ENCODE measurements at places on chromosomes 13 and 19.

DNA sequence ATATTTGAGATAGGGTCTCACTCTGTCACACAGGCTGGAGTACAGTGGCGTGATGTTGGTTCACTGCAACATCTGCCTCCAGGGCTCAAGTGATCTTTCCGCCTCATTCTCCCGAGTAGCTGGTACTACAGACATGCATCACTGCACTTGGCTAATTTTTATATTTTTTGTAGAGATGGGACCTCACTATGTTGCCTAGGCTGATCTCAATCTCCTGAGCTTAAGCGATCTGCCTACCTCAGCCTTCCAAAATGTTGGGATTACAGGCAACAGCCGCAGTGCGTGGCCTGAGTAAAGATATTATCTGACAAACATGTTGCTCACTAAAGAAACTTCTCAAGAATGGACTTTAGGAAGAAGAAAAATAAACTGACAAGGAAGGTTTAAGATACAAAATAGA lies 125.4 kb upstream of the ABCC4 start:
- DNase-seq = no peak

GRCh38 chr13:58960888-58961287 lies 1202.8 kb downstream of the DIAPH3 start:
- DNase-seq = no peak

DNA sequence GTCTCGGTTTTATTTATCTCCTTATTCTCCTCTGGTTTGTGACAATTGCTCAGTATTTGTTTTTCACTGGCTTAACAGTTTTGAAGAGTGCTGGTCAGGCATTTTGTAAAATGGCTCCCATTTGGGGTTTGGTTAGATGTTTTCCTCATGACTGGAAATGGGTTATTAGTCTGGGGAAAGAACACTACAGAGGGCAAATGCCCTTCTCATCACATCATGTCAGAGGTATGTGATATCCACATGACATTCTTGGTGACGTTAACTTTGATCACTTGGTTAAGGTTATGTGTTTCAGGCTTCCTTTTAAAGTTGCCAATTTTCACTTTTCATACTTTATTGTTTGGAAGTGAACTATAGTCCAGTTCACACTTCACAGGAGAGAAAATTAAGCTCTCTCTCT lies 74.8 kb upstream of the KLHL1 start:
- DNase-seq = no peak

GRCh38 chr19:31279436-31279765 lies 69.8 kb downstream of the TSHZ3 start:
- DNase-seq = no peak

GRCh38 chr19:58519087-58519354 lies 589 bp downstream of the ZBTB45 start:
- DNase-seq = peak; percentile 79

DNA sequence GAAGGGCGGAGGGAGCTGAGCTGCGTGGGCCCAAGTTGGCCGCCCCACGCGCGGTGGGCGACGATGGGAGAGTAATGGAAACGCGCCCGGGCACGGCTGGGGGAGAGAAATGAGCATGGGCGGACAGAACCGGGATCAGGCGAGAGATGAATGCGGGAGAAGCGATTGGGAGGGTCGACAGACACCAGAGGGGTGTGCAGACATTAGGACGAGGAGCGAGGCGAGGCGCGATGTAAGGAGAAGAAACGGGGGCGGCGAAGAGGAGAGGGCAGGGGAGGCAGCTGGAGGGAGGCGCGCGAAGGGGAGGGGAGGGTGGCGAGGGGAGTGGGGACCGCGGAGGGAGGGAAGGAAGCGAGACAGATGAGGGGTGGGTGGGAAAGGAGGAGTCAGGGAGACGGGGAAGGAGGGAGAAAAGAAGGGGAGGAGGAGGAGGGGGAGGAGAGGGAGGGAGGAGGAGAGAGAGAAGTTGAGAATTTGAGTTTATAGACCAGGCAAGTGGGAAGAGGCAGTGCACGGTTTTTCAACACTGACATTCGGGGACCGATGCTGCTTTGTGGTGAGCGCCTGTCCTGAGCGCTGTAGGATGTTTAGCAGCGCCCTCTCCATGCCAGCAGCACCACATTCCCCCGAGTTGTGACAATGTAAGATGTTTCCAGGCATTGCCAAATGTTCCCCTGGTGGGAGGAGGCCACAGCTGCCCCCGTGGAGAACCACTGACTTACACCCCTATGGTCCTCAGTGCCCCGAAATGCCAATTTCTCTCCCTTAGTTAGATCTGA lies at the start of gene SHISA7:
SHISA7 (minus strand) TSS at position 256 of the 779 bp plus-strand sequence. CDS start 437 bp downstream, outside the sequence.
- peak; percentile 19 for DNase-seq
